Stimulated activated naive CD4-positive, alpha-beta T cell (primary cell): ENCODE measurements at places on chromosomes 2 and 18.

DNA sequence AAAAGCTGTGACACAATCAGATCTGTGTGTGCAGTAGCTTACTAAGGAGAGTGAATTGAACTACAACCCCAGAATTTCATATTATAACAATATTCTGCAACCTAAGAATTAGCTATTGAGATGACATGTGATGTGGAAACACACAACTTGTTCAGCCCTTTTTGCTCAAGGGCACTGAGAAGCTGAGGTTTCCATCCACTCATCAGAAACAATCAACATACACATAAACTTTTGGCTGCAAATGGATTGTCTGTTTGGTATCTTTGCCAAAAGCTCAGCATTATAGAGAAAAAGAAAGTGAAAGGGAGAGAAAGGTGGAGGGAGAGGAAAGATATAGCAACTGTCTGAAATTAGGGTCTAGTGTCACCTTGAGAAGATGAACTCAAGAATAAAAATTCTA is 117.2 kb upstream of the KLF7 start:
- DNase-seq: no peak

DNA sequence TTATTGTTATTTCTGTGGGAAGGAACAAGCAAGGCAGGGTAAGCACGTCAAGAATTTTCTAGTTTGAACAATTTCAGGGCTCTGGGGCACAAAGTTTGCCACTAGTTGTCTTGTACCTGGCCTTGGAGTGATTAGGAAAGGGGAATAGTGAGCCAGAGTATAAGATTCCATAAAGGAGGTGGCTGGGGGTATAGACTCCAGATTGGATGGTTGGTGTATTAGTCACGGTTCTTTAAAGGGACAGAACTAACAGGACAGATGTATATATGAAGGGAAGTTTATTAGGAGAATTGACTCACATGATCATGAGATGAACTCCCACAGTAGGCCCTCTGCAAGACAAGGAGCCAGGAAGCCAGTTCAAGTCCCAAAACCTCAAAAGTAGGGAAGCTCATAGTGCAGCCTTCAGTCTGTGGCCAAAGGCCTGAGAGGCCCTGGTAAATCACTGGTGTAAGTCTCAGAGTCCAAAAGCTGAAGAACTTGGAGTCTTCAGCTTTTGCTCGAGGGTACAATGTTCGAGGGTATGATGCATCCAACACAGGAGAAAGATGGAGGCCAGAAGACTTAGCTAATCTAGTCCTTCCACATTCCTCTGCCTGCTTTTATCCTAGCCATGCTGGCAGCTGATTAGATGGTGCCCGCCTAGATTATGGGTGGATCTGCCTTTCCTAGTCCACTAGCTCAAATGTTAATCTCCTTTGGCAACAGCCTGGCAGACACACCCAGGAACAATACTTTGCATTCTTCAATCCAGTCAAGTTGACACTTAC is 31.5 kb upstream of the PTPRM start:
- DNase-seq: no peak

- DNase-seq: no peak
Measured at GRCh38 chr2:60855989-60856669, 25.2 kb upstream of the REL start.

GRCh38 chr2:152791979-152792378 is 73.6 kb downstream of the ARL6IP6 start:
- DNase-seq: no peak

DNA sequence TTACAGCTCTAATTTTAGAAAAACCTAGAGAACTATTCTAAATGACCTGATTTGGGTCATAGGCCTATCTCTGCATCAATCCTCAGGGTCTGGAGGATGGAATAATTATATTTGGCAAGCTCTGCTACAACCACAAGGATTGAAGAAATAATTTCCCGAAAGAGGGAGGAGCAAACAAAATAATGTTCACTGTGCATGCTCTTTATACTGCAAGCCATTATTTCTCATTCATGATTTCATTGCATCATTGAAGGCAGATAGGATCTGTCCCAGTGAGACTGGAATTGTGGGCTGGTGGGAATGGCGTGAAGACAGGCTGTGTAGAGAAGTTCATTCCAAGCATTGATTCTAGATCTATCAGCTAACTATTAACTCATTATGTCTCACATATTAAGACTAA is 12.7 kb upstream of the MAPRE2 start:
- no peak for DNase-seq

GRCh38 chr2:27591745-27592144 is 8.9 kb downstream of the ZNF512 start:
- no peak for DNase-seq

DNA sequence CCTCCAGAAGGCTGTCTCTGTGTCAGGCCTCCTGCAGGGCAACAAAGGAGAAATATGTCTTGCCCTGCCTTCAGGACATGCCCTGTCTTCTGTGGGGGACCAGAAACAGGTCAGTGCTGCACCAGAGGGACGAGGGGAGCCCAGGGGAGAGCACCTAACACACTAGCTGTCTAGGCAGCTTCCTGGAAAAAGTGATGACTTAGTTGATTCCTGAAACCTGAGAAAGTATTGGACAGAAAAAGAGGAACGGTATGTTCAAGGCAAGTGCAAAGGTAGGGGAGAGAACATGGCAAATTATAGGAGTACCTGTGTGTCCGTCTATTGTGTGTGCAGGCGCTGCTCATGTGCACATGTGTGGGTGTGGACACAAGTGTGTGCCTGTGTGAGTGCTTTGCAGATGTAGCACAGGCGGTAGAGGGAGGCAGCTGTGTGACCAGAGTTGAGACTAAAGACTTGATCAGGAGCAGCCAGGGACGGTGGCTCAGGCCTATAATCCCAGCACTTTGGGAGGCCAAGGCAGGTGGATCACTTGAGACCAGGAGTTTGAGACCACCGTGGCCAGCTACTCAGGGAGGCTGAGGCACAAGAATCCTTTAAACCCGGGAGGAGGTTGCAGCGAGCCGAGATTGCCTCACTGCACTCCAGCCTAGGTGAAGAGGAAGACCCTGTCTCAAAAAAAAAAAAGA is 119.5 kb downstream of the GYPC start:
- no peak for DNase-seq

GRCh38 chr18:58362027-58362575 is 266.8 kb downstream of the ALPK2 start:
- no peak for DNase-seq

DNA sequence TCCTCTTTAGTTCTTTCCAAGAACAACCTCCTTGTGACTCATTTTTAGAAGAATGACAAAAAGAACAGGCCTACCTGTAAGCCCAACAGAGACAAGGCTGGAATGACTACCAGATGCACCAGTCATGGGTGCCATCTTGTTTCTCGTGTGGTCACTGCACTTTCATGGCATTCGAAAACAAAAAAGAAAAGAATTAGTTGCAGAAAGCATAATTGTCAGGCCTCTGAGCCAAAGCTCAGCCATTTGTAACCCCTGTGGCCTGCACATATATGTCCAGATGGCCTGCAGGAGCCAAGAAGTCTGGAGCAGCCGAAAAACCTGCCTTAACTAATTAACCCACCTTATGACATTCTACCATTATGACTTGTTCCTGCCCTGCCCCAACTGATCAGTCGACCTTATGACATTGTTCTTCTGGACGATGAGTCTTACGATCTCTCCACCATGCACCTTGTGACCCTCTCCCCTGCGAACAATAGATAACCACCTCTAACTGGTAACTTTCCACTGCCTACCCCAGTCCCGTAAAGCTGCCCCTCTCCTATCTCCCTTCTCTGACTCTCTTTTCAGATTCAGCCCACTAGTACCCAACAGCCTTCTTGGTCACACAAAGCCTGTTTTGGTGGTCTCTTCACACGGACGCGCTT is 13.9 kb upstream of the BUB1 start:
- no peak for DNase-seq

GRCh38 chr2:157415591-157416101 is 28.2 kb downstream of the CYTIP start:
- DNase-seq: no peak

DNA sequence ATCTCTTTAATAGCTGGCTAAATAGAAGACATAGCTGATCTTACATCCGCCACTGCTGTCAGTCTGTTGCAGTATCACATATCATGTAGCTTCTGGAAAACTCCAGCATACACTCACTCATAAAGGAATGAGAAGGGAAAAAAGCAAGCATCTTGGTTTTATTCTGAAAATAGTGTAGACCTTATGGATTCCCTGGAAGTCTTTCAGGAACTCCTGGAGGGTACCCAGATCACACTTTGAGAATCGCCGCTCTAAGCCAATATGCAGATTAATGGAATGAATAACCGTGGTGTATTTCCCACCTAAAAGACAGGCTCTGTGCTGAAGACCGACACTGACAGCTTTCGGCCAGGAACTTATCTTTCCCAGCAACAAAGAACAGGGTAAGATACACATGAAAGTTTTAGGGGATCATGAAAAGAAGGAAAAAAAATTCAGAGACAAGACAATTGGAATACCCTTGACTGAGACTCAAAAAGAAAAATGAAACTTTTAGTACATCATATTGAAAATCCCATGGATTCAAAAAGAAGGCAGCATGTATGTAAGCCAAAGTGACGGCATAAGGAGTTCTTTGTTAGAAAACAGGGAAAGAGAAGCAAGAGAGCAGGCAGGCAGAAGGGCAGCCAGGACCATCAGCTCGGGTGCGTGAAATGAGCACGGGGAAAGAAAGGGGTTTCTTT is 56.4 kb upstream of the SEC11C start:
- DNase-seq: no peak

- no peak for DNase-seq
Measured at GRCh38 chr2:186726938-186727337, 33.1 kb downstream of the FAM171B start.

DNA sequence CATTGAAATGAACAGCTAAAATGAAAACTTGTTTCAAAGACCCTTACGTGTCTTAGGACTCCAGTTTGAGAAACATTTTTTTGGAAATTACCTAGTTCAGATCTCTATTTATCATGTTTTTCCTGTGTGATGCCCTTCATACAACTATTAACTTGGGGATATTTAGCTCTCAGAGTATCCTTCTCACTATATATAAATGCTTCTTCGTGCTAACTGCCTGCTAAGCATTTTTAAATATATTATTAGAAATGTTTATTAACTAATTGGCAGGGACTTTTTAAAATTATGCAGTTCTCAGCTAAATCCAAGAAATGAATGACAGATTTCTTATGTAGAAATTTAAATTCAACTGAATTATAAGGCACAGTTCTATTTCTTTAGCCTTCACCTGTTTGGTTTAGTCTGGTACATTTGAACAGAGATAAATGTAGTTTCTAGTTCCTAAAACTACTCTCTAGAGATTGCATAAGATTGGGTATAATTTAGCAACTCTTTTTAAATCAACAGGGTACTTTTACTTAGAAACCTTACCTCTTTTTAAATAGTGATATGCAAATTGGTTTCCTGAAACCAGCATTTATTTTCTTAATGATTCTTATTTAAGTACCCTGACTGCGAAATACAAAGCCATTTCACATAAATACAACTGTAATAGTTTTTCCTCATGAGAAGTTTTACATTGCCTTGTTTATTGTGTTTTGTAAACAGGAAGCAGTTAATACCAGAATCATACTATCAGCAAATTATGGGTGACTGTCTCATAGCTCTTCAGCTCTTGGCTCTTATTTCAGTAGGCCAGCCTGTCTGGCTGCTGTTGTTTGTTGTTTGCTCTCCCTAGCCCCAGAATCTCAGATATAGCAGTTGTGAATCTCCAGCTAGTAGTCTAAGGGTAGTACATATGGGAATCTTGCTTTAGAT is 140.7 kb downstream of the PTRHD1 start:
- DNase-seq: no peak

- DNase-seq: no peak
Measured at GRCh38 chr2:10518470-10519393, 70.6 kb upstream of the ODC1 start.

DNA sequence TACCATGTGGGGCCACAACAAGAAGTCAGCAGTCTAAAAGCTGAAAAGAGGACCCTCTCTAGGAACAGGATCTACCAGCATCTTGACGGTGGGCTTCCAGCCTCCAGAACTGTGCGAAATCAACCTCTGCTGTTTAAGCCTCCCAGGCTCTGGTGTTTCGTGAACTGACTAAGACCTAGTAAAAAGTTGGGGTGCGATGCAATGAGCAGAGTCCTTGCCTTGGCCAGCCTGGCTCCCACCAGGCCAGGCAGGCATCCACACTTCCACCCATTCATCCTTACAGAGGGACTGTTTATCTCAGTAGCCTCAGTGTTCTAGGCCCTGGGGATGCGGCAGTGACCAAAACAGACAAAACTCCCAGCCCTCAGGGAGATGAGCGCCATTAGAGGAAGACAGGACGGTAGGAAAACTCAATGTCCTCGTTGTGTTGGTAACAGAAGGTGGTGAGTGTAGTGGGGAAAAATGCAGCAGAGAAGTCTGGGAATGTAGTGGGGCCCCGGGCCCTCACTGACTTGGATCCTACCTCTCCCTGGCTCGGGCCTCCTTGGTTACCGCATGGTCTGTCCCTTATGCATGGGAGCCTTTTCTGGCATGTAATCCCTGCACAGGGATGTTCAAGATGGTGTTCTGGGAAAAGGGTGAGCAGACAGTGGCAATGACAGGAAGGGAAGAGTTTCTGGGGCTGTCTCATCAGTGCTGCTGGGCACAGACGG is 271.8 kb upstream of the HS6ST1 start:
- DNase-seq: no peak

- no peak for DNase-seq
Measured at GRCh38 chr18:45566025-45566740, 49.1 kb upstream of the SLC14A2 start.
